ENCODE measurements at places on chromosomes 5 and 9.

DNA sequence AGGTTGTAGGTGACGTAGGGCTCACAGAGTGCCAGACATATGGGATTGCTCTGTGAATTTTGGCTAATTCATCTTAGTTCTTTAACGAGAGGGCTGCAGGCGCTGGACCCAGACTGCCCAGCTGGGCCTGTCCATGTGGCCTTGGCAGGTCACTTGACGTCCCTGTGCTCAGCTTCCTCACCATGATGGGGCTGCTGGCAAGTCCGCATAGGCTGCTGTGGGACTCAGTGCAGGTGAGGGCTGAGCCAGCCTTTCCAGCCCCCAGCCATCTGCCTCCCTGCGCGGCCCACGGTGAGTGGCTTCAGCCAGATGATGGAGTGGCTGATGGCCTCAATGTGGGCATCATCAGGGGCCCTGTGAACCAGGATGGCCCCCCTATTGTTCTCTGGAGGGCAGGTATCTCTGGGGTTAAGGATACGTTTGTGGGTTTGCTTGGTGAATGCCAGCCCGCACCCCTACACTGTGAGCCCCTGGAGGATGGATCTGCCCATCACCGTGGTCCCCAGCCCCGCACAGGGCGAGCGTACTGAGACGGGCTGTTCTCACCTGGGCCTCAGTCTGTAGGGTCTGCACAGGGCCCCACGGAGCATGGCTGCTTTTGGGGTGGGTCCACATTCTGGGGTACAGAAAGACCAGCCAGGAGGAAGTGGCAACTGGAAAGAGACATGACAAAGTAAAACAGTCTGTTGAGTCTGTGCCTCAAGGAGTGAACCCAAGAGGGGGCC lies 3.7 kb downstream of the CARD19 start:
- DNase-seq = no peak

- no peak for DNase-seq
These were observed 217.0 kb downstream of the TMEM38B start for GRCh38 chr9:105911104-105911911.

DNA sequence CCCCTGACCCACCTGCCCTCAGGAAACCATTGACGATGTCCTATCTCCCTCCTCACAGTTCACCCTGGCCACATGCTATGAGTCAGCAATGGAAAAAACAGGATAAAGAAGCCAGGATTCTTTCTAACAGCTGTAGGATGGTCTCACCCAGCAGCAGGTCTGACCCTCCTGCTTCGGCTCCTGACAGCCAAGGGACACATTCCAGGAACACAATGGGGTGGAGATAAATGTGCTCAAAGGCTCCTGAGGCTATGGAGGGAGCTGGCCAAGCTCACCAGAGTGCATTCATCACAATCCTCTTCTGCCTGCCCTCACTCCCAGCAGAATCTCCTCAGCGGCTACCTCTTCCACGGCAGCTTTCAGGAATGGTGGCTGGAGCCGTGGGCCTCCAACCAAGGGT lies 170.3 kb downstream of the PJA2 start:
- DNase-seq = no peak

DNA sequence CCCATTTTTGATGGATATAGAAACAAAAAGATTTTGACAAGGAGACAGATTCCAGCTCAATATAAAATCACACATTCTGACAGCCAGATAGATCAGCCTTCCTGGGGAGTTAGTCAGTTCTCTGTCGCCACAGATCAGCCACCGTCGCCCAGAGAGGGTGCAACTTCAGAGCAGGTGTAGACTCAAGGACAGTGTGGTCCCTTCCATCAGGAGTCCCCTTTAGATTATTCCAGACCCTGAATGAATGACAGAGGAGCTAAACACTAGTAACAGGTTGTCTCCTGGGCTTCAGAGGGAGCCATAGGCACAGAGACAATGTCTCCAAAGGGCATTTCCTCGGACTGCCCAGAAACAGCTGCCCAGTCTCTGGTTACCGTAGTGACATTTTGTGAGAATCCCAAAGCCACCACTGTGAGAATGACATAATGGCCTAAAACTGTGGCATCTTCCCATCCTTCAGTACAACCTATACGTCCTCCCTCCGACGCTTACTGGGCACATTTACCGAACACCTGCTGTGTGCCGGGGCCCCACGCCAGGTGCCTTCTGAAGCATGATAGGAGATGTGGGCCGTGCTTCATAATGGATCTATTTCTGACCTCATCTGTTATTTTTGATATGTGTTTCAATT lies 47.4 kb upstream of the SLC2A8 start:
- DNase-seq = no peak

DNA sequence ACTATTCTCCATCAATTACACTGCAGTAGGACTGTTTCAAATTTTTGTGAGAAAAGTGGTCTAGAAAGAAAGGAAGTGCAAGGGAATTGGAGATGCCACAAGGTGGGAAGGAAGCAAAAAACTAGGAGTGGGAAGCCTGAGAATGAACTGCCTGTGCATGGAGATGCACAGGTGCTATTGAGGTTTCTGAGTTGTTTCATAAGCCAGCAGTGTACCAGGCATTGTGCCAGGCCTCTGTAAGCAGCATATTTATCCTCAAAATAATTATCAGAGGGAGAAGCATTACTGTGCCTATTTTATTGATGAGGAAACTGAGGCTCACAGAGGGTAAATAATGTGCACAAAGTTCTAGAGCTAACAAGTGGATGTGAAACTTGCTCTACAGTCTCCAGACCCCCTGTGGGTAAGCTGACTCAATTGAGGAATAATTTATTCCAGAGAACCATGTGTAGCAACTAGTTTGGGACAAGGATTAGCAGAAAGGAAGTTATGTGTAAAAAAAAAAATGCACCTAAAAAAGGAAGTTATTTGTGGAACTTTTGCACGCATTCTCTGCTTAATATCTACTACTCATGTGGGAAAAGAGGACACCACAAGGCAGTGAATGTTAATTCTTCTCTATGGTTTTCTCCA lies 96.7 kb downstream of the SNCAIP start:
- no peak for DNase-seq

DNA sequence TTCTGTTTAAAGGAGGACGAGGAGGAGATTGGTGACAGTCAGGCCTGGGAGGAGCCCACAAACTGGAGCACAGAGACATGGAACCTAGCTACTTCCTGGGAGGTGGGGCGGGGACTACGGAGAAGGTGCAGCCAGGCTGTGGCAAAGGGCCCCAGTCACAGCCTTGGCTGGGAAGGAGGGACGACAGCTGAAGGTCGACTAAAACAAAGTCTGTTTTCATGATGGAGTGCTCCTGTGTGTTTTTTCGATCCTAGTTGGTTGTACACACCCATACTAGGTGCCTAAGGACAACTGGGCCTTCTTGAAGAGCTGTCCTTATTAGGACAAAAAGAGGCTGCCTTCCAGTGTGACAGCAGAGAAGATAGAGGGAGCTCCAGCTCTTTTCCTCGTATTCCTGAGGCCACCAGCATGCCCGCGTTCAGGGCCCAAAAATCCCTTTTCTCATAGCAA lies 2.9 kb downstream of the CCDC107 start:
- DNase-seq = no peak
